ENCODE measurements at places on chromosomes 13 and 19.

DNA sequence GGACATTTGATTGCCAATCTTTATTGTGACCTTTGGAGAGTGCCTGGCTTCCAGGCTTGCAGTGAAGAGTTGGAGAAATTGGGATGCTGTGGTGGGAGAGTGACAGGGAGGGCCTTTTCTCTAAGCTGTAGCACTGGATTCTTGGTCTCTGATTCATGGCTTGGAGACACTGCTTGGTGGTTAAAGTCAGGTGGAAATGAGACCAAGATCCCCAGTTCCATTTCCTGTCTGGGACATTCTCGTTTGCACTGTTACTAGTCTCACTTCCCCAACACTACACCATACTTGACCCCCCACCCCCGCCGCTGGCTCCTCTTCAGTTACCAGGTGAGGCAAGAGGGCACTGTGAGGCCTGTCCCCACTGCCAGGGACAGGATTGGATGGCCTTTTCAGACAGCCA is 2.9 kb downstream of the SUPT5H start:
- no peak for DNase-seq

DNA sequence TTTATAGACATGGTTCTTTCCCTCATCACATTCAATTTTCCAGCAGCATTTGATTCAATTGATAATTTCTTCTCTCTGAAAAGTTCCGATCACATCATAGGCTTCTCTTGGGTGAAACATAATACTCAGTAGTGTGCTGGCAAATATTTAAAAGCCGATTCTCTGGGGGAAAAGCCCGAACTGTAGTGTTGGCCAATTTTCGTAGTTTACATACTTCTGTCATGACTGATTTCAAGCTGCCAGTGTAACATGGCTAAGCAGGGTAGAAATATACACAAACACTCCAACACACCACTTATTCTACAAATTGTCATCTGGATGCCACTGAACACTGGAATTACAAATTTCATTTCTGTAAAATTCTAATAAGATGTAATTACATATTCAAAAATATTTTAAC is 56.1 kb upstream of the FREM2 start:
- no peak for DNase-seq

GRCh38 chr19:5232798-5233505 is 107.7 kb downstream of the PTPRS start:
- DNase-seq, result no peak

GRCh38 chr13:47206111-47206510 is 309.3 kb upstream of the HTR2A start:
- DNase-seq, result no peak

GRCh38 chr13:50914848-50915247 is 5.3 kb downstream of the RNASEH2B start:
- no peak for DNase-seq

DNA sequence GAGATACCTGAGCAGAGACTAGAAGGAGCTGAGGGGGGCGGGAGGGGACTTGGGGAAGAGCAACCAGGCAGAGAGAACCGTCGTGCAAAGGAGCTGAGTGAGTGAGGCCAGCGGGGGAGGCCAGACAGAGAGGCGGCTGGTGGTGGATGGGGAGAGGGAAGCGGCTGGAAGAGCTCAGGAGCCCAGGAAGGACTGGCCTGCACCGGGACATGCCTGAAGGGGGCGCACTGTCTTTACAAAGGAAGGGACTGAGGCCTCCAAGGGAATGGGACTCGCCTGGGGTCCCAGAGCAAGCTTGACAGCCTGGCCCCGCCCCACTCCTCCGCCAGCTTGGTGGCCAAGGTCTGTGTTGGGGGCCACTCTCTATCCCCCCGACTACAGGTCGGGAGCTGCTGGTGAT is 14.9 kb downstream of the ONECUT3 start:
- no peak for DNase-seq

DNA sequence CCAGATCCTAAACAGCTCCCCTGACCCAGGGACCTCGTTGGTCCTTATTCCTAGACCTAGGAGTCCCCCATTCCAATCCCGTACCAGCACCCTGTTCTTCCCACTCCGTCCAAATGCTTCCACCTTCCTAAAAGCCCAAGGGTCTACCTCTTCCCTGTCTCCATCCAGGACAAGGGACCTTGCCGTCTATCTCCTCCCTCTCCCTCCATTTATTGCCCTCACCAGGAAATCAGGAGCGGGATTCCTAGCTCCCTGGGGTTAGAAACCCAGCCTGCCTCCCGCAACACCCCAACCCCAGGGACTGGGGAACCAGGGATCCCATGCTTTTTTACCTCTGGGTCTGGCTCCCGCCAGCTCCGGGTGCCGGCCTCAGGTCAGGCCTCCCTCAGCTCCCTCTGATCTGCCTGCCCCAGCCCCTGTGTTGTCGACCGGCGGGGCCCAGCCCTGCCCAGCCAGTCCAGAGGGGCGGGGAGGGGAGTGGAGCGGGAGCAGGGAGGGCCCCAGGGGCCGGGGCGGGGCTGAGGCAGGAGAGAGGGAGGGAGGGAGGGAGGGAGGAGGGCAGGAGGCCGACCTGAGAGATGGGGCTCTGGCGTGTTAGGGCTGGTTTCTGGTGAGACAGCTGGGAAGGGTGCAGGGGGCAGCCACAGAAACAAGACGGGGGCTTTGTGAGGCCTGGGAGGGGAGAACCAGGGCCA is at the start of gene B3GNT8:
TSS of gene B3GNT8 (minus strand) at position 423 of the 695 bp plus-strand sequence. CDS start 596 bp downstream, outside the sequence.
- peak; percentile 31 for DNase-seq

DNA sequence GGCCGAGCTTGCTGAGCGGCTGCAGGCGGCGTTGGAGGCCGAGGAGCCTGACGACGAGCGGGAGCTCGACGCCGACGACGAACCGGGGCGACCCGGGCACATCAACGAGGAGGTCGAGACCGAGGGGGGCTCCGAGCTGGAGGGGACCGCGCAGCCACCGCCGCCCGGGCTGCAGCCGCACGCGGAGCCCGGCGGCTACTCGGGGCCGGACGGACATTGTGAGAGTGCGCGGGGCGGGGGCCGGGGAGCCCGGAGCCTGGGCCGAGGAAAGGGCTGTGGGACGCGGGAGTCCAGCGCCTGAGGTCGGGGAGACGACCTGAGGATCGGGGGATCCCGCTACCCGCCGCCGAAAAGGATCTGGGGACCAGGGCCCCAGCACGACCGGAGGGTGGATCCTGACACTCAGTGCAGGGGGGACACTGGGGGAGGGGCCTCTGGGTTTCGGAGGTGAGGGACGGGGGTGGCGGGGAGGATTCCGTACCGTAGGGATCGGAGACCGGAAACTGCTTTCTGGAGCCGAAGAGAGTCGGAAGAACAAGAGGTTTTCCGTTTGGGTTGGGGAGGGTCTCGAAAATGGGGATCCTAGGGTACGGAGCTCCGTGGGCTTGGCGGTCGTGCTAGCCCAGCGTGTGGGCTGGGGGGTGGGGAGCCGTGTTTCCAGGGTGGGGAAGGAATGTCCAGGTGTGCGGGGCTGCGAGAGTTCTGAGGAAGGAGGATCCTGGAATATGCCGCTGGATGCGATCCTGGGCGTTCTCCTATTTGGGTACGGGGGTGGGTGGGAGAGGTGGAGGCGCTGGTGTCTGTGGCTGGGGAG is 616 bp downstream of the HNRNPUL1 start:
- DNase-seq, result peak; percentile 52

GRCh38 chr13:28273919-28274318 is 135.6 kb downstream of the PAN3 start:
- DNase-seq, result no peak
